ENCODE measurements at places on chromosomes 12 and 14. TPM values are rescaled to one million over a fixed set of nuclear protein-coding genes. Genes with fewer than 3 reads are reported as not detected.

The POTEM gene
- not detected for polyA plus RNA-seq

The SCN8A gene
- 0.03 TPM for polyA plus RNA-seq

The SPX gene
- polyA plus RNA-seq = not detected

The NUDT14 gene
- polyA plus RNA-seq = 23.9 TPM

The FBXW8 gene
- polyA plus RNA-seq = 4.6 TPM

The MSI1 gene
- polyA plus RNA-seq = not detected

The MRPL42 gene
- 68.3 TPM for polyA plus RNA-seq

The ABHD12B gene
- polyA plus RNA-seq = 0.54 TPM

The SERPINA3 gene
- not detected for polyA plus RNA-seq

The CMA1 gene
- not detected for polyA plus RNA-seq

The MON2 gene
- polyA plus RNA-seq = 17.0 TPM

Measured in CD14-positive monocyte (primary cell).